Sigmoid colon (tissue), 7 donors: ENCODE measurements at places on chromosomes 7 and 10. TPM values are rescaled to one million over a fixed set of nuclear protein-coding genes. Genes with fewer than 3 reads are reported as not detected.

The OR13A1 gene
- total RNA-seq = not detected

The SPDYE5 gene
- total RNA-seq = not detected

The MOGAT3 gene
- total RNA-seq = not detected

The NUTM2E gene
- total RNA-seq = not detected

The BTBD16 gene
- total RNA-seq = 0.54 TPM

The CLDN4 gene
- total RNA-seq = 0.16 TPM

The A1CF gene
- not detected for total RNA-seq

The ANKRD30A gene
- not detected for total RNA-seq

The MINDY3 gene
- 33.2 TPM for total RNA-seq

The ERCC6 gene
- total RNA-seq = 11.2 TPM

The PRTFDC1 gene
- 13.2 TPM for total RNA-seq

The GPER1 gene
- 10.7 TPM for total RNA-seq

The SUGCT gene
- total RNA-seq = 3.9 TPM

The CYP26C1 gene
- total RNA-seq = 0.14 TPM

The CPED1 gene
- total RNA-seq = 82.4 TPM

The GBX1 gene
- total RNA-seq = not detected

The STAMBPL1 gene
- 29.6 TPM for total RNA-seq

The CREB5 gene
- total RNA-seq = 42.1 TPM

The LAMB4 gene
- total RNA-seq = 0.14 TPM

The C7orf33 gene
- not detected for total RNA-seq

The ABCB1 gene
- total RNA-seq = 5.7 TPM

The TRPV6 gene
- total RNA-seq = not detected

The PALD1 gene
- total RNA-seq = 13.9 TPM
